ENCODE measurements at places on chromosomes 7 and 10.

DNA sequence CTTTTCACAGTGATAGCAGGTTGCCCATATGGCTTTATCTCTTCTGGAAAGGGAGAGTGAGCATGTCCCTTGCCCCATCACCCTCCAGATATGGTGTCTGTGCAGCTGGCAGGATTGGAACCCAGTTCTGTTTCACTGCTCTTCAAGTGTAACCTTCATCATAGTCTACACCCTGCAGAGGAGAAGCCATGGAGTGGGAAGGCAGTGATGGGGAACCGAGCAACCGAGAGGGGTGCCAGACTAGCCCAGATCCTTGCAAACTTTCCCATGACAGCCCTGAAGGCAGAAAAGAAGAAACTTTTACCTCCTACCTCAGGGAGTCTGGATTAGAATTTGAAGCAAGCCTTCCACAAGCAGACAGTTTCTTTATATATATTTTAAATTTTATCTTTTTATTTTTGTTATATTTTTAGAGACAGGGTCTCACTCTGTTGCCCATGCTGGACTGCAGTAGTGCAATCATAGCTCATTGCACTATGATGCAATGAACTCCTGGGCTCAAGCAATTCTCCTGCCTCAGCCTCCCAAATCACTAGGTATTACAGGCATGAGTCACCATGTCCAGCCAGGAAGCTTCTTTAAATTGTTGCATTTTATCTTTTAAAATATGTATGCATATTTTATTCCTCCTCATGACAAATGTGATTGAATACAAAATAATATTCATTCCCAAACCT lies 133.3 kb downstream of the KCNMA1 start:
- DNase-seq, result no peak

GRCh38 chr7:1856161-1856887 lies 186.2 kb downstream of the ELFN1 start:
- no peak for DNase-seq

GRCh38 chr7:25167262-25167843 lies 42.3 kb upstream of the CYCS start:
- DNase-seq, result no peak

DNA sequence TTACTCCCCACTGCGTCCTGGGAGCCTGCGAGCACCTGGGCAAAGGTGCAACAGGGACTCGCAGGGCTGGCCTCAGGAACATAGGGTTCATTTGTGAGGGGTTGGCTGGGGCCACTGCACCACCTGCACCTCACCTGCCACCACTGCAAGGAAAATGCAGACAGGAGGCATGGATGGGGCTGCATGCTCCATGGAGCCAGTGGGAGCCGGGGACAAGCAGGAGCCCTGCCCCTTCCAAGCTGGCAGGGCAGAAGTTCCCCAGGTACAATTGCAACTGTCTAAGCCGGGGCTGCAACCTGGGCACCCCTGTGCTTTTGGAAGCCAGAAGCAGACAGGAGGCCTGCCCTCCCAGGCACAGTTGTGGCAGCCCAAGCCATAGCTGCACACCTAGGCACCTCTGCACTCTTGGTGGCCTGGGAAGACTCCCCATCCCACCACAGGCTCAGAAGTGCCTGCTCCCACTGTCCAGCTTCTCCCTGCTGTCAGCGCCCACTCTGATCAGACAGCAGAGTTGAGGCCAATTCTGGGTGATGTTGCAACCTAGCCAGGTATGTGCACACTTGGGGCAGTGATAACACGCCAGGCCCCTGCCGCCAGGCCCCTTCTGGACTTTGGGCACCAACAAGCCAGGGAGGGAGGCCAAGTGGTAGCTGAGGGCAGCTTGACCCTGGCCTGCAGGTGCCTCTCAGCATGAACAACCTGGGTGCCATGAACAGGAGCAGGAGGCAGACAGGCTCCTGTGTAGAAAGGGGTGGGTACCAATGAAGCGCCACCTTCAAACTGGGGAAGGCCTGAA lies 58.2 kb downstream of the TMEM106B start:
- DNase-seq, result no peak

DNA sequence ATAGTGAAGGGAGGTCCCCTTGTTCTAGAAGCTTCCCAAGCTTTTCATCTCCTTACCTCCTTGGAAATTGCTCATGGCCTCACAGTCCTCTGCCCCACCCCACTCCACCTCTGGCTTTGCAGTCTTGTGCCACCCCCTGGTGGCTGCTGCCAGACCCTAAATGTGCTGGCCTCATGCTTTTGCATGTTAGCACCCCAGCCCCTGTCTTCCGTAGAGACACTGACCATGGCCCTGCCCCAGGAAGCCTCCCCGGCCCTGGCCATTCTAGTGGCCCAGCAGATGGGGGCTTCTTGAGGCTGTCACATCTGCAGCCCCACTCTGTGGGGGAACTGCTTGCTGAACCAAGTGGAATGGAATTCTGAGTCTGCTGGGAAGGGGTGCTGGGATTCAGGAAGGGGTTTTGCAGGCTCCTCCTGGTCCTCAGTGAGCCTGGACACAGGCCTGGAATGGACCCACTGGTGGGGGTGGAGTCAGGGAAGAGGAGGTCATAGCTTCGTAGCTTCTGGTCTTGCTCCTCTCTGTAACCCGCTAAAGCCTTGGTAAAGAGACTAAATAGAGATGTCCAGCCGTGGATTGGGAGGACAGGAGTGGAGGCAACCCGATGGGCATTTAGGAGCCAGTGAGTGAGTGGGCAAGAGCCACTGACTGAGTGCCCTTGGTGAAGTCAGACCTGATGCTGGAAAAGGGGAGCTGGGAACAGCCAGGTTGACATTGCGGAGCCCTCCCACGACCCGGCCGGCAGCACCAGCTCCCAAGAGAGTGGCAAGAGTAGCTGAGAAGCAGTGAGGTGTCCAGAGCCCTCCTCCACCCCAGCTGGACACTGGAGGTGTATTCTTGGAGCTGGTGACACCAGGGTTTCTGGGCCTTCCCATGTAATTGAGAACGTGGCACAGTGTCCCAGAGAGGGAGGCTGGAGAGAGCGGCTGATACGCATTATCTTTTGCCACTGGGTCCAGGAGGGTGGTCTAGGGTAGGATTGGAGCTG lies 20.9 kb downstream of the RAMP3 start:
- DNase-seq, result no peak

DNA sequence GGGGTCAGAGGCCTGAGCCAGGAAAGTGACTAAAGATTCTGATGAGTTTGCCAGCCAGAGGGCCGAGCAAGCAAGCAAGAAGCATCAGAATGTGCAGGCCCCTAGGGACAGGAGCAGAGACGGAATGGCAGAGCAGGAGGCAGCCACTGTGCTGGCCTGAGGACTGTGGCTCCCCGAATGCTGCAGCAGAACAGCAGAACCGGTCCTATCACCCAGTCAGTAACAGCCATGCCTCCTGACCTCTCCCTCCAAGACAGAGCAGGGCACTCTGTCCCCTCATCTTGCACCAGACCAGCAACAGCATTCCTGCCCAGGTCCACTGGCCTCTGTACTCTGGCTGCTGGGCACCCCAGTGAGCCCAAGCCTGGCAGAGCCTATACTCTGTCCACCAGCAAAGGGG lies 85.9 kb downstream of the ARHGAP22 start:
- no peak for DNase-seq

DNA sequence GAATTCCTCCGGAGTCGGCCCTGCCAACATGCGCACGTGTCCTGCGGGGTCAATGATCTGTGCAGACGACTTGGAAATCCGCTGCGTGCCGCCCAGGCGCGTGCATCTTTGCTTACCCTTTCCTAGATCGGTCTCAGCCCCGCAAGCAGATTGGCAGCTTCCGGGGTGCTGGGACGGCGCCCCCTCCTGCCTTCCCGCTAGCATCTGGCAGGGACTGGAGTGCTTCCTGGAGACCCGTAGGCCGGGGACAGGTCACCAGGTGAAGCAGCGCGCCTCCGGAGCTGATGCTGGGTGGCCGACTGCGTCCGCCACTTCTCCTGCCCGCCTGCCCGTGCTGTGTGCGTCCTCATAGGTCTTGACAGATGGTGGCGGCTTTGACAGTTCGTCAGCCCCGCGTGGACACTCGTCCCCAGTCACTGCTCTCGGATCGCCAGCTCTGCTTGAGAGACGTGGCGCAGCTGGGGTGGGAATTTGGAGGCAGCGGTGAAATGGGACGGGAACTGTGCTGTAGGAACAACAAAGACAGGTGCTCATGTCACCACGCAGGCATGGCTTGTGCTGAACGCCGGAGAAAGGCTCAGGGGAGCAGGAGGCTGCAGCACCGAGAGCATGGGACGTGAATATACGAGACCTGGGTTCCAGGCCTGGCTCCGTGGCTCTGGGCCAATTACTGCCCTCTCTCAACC lies 21.9 kb upstream of the KCNK18 start:
- DNase-seq, result no peak

DNA sequence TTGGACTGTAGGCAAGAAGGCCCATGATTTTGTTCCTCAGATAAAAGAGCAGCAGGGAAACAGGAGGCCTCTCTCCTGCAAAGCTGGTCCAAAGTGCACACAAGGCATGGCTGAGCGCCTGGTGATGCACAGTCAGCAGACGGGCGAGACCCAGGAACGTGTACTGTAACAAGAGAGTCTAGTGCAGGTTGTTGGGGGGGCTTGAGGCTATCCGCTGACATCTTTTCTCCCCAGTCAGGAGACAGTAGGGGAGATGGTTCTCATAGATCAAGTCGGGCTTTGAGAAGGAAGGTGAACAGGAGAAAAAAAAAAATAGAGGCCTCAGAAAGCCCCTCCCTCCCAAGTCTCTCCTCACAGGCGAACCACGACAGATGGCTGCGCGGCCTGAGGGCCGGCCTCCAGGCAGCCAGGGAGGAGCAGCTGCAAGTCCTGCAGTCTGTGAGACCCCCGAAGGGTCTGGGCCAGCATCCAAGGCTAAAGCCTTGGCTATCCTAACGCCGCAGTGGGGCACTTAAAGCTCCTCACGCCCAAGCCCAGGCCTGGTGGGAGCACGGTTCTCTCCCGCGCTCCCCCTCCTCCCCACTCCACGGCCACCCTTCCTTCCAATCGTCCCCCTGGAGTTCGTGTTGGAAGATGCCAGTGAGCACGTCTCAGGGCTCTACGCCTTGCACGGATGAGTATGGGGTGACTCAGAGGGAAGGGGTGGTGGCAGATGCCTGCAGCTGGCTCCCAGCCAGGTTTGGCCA lies 68.3 kb downstream of the PRKAG2 start:
- DNase-seq, result no peak

DNA sequence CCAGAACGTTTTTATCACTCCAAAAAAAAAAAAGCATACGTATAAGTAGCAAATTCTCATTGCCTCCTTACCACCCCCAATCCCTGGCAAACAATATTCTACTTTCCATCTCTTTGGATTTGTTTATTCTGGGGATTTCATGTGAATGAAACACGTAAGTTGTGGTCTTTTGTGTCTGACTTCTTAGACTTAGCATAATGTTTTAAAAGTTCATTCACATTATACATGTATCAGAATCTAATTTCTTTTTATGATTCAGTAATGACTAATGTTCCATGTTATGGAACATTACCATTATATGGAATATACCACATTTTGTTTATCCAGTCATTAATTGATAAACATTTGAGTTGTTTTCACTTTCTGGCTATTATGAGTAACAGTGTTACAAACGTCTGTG lies 12.5 kb upstream of the KLHL7 start:
- DNase-seq, result no peak

DNA sequence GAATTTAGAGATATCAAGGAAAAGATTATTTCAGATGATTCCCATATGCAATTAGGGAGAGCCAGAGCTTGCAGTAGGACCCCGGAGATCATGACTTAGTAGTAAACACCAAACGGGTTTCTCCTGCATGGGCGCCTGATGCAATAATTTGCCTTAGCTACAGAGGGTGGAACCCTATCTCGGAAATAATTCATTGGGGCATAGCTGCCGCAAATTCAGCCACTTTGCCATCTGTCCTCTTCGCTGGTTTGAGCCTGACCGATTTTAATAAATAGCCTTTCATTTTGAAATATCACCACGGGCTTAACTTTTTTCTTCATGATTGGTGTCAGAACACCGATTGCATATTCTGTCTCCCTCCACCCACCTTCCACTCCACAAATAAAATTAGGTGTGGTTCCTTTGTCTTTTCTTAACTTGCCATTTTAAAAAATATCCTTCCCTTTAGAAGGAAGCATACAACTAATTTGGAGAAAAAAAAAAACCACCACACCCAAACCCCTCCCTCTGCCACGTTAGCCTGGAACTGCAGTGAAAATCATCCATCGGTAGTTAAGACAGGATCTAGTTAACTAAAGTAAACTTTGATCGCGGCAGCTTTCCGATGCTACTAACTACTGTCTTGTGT lies 1.4 kb downstream of the GARS1 start:
- no peak for DNase-seq

GRCh38 chr7:50227726-50228125 lies 76.8 kb upstream of the IKZF1 start:
- no peak for DNase-seq

Data from stromal cell of bone marrow (primary cell).